Hematopoietic multipotent progenitor cell treated with erythropoietin and hydrocortisone succinate and interleukin-3 and kit ligand, for 4 days (in vitro differentiated cells): ENCODE measurements at places on chromosomes 2 and 18.
A peak's percentile ranks its signal among the peaks of the same experiment; 100 is the strongest.

- peak; percentile 69 for DNase-seq
These were observed 510.3 kb downstream of the PLCL1 start for GRCh38 chr2:198314559-198315153.

DNA sequence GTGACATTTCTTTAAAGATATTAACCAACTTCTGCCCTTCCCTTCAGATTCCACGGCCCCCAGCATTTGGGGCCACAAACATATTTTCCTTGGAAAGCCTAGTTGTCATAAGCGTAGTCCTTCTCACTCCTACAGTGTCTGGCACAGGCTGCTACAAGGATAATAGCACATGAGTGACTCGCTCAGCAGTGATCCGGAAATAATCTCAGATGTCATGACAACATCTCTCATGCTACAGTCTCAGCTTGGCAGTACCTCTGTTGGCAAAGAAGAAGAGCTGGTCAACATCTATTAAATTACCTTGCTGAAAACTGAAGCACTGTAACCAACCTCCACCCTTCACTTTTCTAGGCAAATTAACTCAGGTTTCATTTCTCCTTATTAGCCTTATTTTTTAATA is 351.7 kb downstream of the RAD51AP2 start:
- DNase-seq: no peak

GRCh38 chr2:75466708-75467311 is 93.9 kb downstream of the EVA1A start:
- peak; percentile 53 for DNase-seq

DNA sequence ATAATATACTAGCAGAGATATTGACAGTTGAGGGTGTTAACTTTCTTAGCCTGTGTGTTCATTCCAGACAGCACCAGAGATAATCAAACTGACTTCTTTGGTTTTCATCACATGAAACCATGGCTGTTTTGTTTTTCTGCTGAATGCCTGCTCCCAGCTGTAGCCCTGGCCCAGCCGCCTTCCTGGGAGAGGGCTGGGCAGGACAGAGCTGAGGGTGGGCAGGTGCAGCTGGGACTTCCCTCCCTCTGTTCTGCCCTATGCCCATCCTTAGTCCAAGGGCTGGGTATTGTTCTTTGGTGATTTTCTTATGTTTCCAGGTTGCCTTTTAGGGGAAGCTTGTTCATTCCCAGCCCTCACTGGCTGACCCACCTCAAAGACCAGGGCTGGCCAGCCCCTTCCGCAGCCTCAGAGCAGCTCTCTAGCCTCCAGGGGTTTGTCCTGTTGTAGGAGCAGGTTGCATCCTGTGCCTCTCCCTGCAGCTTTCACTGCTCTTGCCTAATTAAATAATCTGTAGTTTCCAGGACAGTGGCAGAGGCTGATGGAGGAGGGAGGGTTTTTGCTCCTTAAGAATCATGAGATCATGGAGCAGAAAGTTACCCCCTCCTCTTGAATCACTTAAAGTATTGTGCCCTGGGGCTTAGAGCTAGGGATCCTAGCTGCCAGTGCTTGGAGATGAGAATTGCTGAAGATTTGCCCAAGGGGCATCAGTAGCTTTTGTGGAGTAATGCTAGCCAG is 61.4 kb downstream of the MTCL1 start:
- peak; percentile 7 for DNase-seq

- DNase-seq: no peak
These were observed 64.1 kb downstream of the EIF2AK3 start for GRCh38 chr2:88563129-88563528.

DNA sequence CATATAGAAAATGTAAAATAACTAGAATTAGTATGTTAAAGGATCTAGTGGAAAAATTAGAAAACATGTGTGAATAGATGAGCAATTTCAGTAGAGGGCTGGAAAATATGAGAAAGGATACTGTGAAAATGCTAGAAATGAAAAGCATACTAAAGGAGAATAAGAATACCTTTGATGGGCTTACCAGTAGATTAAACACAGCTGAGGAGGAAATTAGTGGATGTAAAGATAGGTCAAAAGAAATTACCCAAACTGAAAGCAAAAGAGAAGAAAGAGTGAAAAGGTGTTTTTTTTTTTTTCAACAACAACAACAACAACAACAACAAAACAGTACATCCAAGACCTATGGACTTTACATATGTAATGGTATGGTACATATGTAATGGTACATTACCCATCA is 41.0 kb upstream of the CTIF start:
- no peak for DNase-seq

DNA sequence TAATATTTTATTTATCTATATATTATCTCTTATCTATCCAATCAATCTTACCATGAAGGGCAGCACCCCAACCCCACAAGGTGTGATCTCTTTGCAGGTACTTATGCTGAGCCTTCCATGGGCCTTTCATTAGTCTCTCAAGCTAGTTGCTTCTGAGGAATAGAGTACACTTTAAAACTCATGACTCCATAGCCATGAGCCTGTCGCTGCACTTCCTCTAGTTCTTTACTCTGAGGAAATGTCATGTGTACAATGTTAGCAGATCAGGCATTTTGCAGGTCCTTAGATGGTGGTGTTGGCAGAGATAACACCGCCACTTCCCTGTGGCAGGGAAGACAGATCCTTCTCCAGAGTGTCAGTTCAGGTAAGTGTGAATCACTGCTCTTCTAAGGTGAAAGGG is 29.5 kb upstream of the STAT4 start:
- peak; percentile 12 for DNase-seq

GRCh38 chr2:37616677-37617005 is 54.8 kb downstream of the CDC42EP3 start:
- DNase-seq: peak; percentile 32

GRCh38 chr2:119464981-119465380 is 33.3 kb downstream of the TMEM37 start:
- DNase-seq: no peak

GRCh38 chr2:6749962-6750361 is 115.7 kb downstream of the CMPK2 start:
- DNase-seq: no peak

DNA sequence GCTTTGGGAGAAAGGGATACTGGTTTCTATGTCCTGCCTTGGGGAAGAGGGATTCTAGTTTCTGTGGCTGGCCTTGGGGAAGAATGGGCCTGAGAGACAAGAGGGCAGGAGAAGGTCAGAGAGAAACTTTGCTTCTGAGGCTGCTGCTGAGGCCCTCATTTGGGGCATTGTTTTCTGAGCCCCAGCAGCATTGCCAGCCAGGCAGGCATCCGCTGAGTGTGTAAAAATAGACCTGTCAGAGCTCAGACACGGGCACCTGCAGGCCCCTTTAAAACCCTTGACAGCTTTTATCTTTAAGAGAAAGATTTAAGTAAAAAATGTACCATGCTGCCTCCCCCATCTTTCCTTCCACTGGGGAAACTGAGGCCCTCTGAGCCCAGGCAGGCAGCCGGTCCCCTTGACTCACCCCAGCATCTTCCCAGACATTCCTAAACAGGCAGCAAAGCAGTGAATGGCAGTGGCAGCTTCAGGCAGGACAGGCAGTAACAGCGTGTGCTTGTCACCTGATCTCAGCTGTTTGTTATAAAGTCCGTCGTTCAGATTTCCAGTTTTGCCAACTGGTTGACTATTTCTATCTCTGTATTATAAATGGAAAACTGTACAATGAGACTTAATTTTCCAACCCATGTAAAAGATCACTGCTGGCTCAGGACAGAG is 27.6 kb downstream of the MLPH start:
- DNase-seq: no peak

DNA sequence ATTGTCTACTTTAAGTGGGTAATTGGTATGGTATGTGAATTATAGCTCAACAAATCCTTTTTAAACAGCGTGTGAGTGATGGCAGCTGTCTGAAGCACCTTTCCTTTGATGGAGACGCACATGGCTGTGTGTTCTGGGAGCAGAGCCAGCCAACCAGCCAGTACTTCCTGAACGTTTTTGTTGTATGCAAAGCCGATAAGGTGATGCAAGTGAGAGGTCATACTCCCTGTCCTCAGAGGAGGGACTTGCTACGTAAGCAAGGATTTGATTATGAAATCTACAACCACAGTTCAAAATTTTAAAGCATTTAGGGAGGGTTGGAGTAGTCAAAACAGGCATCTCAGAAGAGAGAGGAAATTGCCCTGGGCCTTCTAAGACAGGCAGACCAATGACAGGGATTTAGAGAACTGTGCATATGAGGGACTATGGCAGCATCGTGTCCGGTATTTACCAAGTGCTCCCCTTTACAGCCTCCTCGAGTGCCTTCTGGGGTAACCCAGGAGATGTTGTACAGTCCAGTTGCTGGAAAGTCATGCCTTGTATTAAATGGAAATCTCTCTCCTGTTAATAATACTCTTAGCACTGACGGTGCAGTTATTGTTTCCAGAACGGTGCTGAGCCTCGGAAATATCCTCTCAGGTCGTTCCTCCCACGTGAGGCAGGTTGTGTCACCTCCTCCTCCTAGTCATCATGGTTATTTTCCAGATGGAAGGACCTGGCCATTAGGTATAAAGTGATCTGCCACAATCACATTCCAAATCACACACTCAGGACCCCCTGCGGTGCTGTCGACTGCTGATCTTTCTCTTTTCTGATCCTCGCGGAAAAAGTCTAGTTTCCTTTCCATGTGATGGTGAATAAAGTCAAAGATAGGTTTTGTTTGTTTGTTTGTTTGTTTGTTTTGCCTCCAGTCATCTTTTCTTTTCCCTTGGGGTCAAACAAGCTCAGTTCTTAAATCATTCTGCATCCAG is 28.4 kb downstream of the ARHGEF4 start:
- DNase-seq: peak; percentile 59

DNA sequence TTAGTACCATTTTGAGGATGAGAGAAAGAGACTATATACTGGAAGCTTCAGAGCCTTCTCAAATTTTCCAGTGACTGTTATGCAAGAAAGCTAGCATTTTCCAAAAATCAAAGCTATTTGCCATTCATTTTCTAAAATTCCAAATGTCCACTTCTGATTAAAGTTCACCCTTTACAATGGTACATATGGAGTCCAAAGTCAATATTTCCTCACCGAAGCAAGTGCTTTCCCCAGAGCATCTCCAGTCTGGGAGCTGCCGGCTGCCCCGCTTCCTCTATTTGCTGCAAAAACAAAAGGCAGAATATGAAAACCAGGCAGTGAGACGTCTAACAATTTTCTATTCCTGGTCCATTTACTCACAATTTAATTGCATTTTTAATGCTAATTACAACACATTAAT is 302.0 kb upstream of the CCDC68 start:
- DNase-seq: no peak

- no peak for DNase-seq
These were observed 416.7 kb downstream of the ARHGAP15 start for GRCh38 chr2:143545949-143546255.

GRCh38 chr2:161085149-161085548 is 75.1 kb upstream of the TANK start:
- peak; percentile 48 for DNase-seq

- DNase-seq: no peak
These were observed 229.8 kb upstream of the HS6ST1 start for GRCh38 chr2:128548461-128548891.

DNA sequence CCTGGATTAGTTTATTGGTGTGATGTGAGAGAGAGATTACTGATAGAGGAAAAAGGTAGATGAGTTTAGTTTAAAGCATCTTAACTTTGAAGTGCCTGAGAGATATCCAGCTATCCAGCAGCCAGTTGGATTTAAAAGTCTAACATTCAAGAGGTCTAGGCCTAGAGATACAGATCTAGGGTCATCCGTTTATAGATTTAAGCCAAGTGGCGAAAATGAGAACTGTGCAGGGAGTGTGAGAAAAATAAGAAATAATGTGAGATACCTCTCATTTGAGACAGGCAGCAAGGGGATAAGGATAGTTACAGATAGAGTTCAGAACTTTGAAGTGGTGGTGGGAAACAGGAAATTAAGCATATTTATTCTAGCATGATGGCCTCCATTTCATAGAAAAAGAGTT is 5.3 kb upstream of the ORC2 start:
- DNase-seq: peak; percentile 50

- DNase-seq: no peak
These were observed 9.6 kb downstream of the B3GNT2 start for GRCh38 chr2:62205554-62205953.

- DNase-seq: no peak
These were observed 43.1 kb downstream of the RMP24 start for GRCh38 chr18:36015629-36016028.

- no peak for DNase-seq
These were observed 190.7 kb upstream of the RBBP8 start for GRCh38 chr18:22742409-22742808.

DNA sequence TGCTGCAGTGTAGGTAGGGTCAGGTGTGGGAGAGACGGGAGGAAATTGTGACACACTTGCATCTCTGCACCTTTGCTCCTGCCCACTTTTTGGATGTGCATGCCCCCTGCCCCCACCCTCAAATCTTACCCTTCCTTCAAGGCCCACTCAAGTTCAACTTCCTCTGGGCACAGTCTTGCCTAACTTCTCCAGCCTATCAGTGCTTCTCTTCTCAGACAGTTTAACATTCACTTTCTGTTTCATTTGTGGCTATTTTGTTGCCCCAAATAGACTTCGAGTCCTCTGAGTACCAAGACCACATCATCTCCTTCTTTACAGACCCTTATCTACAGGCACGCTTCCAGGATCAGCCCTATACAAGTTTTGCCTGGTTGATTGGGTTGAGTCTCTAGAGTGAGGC is 2.7 kb downstream of the ST8SIA5 start:
- peak; percentile 49 for DNase-seq

DNA sequence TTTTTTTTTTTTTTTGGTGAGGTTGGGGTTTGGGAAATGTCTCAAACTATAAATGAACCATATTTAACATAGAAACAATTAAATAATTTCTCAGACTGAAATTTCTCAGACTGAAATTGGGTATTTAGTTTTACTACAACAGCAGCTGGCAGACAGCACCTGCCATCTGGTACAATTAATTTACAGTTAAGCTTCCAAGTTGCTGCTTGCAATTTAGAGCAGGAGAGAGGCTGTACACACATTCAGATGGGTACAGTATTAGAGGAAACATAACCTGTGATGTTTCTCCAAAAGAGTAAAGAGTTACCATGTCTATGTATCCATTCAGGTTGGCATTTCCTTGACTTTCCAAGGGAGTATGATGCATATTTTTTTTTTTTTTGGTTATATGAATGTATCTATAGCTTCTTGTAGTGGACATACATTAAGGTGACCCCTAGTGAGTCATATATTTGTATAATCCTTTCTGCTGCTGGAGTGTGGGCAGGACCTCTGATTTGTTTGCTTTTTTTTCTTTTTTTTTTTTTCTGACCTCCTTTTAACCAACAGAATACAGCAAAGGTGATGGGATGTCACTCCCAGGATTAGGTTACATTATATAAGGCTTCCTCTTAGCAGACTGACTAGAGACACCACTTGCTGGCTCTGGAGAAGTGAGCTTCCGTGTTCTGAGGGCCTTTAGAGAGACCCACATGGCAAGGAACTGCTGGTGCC is 201.7 kb downstream of the PTH2R start:
- no peak for DNase-seq

DNA sequence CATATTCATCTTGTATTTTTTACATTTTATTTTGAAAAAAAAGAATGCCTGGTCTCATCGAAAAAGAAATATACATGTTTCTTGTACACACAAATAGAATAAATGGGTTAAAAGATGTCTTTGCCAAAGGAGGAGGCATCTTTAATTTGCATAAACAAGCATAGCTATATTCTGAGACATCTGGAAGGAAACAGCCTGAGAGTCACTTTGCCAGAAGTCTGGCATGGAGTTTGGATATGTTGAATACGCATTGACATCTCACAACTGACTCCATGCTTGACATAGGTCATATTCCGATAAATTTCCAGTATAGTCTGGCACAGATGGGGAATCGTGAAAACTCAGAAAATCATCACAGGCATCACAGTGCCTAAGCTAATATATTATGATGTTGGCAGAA is 1317.5 kb upstream of the CELF4 start:
- DNase-seq: no peak

- no peak for DNase-seq
These were observed 136.1 kb upstream of the LGALSL start for GRCh38 chr2:64317707-64318475.

GRCh38 chr18:48785091-48785614 is 165.6 kb downstream of the SMAD7 start:
- DNase-seq: no peak
